ENCODE measurements at places on chromosomes 11 and 22.

GRCh38 chr22:49850021-49850911 is 3.4 kb upstream of the ZBED4 start:
- no peak for DNase-seq

- no peak for DNase-seq
Measured at GRCh38 chr22:19522190-19522880, 1.9 kb downstream of the CLDN5 start.

DNA sequence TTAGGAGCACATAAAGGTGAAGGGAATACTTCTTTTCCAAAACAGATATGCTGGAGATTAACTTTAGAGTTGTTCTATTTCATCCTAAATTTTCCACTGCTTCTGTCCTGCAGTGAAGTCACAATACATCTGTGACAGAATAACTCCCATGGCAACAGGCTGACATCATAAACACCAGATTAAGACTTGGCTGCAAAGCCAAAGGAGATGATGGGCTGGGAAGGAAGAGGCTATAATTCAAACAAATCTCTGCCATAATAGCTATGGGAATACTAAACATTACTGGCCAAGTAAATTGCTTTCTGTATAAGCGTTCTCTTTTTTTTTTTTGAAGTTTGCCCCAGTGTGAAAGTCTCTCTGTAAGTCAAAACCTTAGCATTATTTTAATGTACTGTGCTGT is 107.7 kb downstream of the CADM1 start:
- DNase-seq: no peak

DNA sequence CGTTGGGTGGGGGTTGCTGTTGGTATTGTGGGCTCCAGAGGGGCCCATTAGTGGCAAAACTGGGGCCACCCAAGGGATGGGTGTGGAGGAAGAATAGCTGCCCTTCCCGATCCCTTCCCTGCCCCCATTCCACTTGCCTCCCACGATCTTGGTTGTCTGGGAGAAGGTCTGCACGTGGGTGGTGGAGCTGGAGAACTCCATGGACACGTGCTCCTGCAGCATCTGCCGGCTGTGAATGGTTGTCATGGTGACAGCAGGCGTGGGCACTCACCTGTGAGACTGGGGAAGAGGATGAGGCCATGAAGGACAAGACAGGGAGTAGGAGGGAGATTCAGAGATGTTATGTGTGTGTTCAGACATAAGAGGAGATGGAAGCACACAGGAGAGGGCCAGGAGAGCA is 2.0 kb downstream of the IGSF22 start:
- no peak for DNase-seq

- DNase-seq: no peak
Measured at GRCh38 chr11:14619603-14620531, 23.7 kb upstream of the PDE3B start.

DNA sequence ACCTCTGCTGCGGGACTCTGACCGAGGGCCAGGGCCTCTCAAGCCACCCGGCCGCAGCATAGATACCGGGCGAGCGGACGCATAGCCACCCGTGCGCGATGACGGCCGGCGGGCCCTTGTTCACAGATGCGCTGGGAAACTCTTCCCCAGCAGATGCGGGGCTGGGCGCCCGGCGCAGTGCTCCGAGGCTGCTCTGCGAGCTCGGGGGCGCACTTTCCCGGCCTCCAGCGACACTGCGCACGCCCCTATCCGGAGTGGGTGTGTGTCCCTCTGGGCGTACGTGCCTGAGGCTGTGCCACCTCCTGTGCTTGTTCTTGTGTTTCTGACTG is 104.7 kb upstream of the E2F8 start:
- DNase-seq: peak; percentile 47

- peak; percentile 5 for DNase-seq
Measured at GRCh38 chr11:10540546-10540914, 457 bp downstream of the RNF141 start.

DNA sequence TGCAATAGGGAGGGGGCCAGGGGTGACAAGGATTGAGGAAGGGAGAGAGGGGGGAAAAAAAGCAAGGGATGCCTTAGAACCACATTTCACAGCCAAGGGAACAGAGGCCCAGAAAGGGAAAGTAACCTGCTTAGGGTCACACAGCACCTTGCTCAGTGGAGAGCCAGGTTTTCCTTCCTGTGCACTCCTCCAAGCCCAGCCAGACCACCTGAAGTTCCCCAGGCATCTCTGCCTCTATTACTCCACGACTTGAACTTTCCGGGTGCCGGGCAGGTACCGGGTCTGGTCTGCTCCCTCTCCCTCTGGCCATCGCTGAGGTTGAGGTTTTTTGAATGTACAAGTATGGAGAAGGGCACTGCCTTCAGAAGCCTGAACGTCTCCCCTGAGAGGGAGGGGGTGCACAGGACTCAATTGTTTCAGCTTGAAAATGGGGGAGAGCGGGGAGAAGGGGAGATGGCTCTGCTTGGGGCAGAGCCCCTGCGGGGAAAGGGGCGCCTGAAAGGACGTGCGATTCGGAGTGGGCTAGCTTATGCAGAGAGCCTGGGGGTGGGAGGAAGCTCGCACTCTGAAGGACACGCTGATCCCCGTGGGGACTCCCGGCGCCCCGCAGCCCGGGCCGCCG is 516 bp upstream of the SERPINH1 start:
- DNase-seq: no peak

DNA sequence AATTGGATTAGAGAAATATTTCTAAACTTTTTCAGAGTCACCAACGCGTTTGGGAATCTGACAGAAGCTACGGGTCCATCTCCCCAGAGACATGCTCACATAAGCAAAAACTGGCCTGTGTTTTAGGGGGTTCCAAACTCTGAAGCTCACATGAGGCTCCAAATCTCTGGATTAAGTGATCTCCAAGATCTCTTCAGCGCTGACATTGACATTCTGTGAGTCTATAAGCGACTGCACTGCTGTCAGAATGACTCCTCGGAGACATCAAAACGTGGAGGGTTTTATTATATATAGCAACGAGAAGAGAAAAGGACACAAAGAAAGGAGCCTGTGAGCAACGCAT is 642 bp upstream of the SIK2 start:
- DNase-seq: no peak

GRCh38 chr22:19022755-19023154 is 86.7 kb upstream of the PRODH start:
- DNase-seq: no peak

DNA sequence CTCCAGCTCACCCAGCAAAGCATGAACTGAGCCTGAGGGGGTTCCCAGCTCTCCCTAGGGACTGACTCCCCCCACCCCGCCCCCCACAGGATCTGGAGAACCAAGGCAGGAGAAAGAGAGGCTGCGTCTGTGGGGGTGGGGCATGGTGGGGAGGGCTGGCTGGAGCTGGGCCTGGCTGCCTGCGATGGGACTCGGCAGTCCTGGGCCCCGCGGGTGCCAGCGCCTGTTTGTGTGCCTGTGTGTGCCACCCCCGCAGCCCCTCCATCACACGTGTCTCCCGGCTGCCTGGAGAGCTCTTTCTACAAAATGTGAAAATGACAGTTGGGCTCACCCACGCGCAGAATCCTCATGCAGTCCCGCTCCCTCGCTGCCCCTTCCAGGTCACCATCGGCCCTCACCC is 46.8 kb downstream of the CACNA1I start:
- DNase-seq: no peak

GRCh38 chr22:29623059-29623458 is 19.6 kb downstream of the NF2 start:
- DNase-seq: no peak

DNA sequence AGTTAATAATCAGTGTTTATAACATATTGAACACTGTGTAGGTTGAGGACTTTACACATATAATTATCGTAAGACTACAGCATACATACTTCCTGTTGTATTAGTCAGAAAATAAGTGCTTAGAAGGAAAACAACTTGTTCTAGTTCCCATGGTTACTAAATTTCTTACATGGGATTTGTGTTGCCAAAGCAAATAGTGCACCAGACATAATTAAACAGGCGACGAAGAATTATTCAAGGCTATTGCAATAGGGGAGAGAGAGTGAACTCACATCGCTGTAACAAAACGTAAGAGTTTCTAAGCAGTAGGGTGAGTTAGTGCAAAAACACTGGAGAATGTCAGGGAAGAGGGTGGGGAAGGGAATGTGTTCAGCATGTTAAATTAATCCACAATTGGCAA is 347.8 kb downstream of the CNTN5 start:
- DNase-seq: peak; percentile 4

All from fibroblast of skin of scalp (primary cell).